ENCODE measurements at places on chromosomes 13 and 19.
A peak's percentile ranks its signal among the peaks of the same experiment; 100 is the strongest.

- DNase-seq, result no peak
These were observed 6.9 kb upstream of the FBXL3 start for GRCh38 chr13:77033717-77034302.

GRCh38 chr13:34037636-34038540 lies 219.9 kb downstream of the RFC3 start:
- no peak for DNase-seq

GRCh38 chr19:33887891-33888290 lies 91.2 kb downstream of the KCTD15 start:
- DNase-seq, result no peak

- no peak for DNase-seq
These were observed 1759.9 kb upstream of the PCDH20 start for GRCh38 chr13:63175536-63175935.

DNA sequence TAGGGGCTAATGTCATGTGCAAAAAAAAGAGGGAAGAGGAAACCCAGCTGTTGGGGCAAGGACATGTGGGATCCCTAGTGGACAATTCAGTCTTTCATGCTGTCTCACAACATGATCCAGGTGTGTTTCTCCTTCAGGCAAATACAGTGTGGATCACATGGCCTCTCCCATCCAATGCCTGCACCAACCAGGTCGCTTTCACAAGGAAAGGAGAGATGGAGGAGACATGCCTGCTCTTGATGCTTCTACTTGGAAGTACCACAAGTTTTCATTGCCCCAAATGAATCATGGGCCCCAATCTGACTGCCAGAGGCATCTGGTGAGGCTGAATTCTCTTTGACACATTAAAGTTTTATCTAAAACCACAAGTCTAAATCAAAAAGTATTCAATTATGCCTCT lies 82.1 kb downstream of the DLEU7 start:
- DNase-seq, result no peak

DNA sequence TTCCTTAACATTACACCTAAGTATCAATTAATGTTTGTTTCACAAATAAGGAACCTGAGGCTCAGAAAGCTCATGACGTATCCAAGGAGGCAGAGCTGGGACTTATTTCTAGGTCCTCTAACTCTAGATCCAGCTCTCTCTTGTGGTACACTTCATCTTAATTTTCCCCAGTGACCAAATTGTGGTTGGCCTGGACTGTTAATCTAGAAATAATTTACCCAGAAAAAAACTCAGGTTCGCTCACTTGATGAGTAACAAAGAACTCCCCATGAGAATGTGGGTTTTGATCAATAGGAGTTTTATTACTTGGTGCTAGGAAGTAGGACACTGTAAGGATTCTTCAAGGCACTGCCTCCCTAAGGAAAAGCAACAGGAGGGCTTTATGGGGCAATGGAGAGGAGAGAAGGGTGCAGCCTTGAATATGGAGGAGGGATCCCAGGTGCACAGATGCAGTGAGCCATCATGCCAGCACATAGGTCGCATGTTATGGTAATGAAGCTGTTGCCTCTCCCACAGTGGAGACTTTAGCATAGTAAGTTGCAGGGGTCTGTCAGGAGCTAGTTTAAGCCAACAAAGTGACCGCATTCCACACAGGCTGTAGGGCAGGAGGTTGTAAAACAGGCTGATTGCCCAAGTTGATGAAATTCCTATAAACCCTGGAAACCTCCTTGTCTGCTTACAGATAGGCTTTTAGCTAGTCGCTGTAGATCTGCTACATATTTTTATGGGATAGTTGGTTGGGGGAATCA lies 14.7 kb downstream of the RAP2A start:
- DNase-seq, result no peak

DNA sequence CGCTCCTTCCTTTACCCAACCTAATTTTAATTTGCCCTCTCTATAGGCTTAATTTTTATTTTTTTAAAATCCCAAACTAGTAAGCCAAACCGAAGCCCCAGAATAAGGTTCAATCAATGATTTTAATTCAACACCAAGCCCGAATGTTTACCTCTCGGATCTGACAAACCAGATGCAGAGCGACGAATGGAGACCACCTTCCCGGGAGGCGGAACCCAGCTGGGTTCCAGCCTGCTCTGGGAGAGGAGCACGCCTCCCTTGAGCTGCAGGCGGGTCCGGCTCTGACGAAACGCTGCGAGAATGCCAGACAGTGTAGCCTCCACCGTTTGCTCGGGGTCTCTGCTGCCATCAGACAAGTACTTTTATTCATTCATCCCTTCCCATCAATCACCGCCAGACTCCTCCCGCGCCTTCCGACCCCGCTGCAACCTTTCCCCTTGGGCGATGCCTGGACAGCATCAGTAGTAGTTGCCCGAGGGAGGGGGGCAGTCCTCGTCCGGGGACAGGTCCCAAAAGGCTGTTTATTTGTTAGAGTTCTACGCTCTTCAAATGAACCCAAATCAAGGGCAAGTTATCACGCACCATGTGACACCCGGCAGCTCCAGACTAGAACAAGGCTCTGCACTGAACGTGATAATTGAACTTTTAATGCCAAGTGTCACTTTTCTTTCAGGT lies 752 bp upstream of the EDNRB start:
- DNase-seq, result no peak

DNA sequence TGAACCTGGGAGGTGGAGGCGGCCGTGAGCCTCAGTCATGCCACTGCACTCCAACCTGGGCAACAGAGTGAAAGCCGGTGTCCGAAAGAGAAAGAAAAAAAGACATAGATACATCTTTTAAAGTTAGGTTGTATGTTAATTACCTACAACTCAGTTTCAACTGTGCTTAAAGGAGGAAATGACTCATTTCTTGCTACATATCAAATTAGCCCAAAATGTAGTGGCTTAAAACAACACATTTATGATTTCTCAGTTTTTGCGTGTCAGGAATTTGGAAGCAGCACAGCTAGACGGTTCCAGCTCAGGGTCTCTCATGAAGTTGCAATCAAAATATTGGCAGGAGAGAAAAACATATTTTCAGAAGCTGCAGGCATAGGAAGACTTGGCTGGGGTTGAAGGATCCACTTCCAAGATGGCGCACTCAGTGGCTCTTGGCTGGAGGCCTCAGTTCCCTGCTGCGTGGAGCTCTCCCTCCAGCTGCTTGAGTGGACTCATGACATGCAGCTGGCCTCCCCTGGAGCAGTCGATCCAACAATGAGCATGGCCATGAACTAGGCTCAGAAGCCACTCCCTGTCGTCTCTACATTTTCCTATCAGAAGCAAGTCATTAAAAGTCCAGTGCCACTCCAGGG lies 7.1 kb downstream of the LDLR start:
- DNase-seq, result no peak

- no peak for DNase-seq
These were observed 1587.0 kb upstream of the PRR20A start for GRCh38 chr13:55553701-55554100.

DNA sequence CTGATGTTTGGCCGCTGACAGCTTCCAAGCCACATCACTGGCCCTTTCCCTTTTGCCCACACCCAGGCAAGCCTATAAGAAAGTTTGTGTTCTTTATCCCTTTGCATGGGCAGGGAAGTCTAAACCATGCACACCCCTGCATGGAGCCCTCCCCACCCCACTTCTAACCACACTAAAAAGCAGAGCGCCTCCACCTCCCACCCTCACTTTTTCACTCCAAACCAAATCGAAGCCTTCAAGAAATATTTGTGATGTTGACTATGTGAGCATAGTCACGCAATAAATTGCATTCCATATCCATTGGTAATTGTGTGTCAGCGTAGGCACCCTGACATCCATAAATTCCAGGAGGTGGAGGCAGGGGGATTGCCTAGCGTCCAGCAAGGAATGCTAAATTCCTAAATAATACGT lies 104.4 kb upstream of the LSM14A start:
- no peak for DNase-seq

DNA sequence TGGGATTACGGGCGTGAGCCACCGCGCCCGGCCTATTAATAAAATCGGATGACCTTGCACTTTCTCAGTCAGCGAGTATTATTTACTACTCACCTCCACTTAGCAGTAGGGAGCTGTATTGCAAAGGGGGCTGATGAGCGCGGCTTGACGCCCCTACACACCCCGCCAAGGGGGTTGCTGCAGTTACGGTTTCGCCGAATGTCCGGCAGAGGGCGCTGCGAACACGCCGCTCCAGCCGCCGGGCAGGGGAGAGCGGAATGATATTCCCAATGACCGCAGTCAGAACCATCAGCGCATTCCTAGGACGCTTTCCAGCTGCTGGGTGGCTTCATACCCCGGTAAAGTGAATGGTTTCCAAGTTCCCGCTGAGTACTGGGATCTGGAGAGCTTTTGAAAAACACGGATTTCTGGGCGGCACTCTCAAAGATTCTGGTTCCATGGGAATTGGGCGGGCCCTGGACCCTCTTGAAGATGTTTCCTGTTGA lies 30.0 kb upstream of the TPT1 start:
- DNase-seq, result peak; percentile 13

- no peak for DNase-seq
These were observed 332.6 kb upstream of the DACH1 start for GRCh38 chr13:72199640-72200039.

- no peak for DNase-seq
These were observed 168.8 kb downstream of the OLFM4 start for GRCh38 chr13:53197424-53197823.

DNA sequence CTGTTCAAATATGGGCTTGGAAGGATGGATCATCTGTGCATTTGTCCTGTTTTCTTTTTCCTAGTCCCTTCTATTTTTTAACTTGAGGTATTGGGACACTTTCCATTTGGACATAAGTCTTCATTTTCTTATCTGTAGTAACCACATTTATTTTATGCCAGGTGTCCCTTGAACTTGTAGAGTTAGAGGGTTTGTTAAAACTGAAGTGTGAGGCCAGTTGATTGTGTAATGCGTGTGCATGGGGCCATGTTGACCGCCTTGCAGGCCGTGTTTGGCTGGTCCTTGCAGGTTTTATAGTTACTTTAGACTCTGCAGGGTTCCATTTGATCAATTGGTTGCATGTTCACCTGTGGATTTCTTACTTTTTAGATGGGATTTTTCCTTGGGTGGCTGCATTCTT lies 21.0 kb downstream of the SAE1 start:
- no peak for DNase-seq

DNA sequence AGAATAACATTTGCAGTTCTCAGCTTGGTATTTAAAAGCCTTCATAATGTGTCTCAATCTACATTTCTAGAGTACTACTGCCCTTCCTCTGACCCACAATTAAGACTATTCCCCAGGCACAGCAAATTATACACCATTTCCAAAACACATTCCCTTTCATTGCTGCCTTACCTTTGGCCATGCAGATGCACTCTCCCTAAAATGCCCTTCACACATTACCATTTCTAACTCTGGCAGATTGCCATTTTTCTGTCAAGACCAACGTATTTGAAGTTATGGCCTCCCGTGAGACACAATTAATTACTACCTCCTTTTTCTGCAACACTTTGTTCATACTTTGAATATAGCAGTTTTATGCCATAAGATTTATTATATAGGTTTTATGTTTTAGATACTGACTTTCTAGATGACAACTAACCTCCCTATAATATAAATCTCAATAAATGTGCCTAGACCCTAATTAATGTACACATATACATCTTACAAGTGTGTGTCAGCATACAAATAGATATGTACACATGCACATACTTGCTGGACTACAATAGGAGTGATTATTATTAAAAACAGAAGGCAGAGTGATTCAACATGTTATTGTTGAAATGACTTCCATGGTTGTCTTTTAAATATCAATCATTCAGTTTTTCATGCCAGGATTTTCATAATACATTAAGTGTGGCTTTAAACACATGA lies 2902.5 kb downstream of the PCDH9 start:
- no peak for DNase-seq

GRCh38 chr13:73708393-73708985 lies 425.7 kb downstream of the KLF12 start:
- peak; percentile 31 for DNase-seq

DNA sequence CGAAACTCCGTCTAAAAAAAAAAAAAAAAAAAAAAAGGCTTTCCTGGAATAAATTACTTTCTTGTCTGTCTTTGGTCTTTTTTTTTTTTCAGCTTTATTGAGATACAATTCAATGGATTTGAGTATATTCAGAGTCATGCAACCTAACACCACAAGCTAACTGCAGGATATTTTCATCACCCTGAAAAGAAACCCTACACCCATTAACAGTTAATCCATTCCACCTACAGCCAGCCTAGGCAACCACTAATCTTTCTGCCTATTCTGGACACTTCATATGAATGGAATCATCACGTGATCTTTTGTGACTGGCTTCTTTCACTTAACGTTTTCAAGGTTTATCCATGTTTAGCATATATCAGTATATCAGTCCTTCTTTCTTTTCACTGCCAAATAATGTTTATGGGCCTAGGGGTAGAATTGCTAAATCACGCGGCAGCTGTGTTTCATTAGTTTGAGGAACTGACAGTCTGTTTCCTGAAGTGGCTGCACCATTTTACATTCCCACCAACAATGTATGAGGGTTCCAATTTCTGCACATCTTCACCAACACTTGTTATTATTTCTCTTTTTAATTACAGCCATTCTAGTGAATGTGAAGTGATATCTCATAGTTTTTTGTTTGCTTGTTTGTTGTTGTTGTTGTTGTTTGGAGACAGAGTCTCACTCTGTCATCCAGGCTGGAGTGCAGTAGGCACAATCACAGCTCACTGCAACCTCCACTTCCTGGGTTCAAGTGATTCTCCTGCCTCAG lies 19.9 kb downstream of the LRFN3 start:
- no peak for DNase-seq

- DNase-seq, result no peak
These were observed 1.6 kb upstream of the ADPRHL1 start for GRCh38 chr13:113454936-113455335.

DNA sequence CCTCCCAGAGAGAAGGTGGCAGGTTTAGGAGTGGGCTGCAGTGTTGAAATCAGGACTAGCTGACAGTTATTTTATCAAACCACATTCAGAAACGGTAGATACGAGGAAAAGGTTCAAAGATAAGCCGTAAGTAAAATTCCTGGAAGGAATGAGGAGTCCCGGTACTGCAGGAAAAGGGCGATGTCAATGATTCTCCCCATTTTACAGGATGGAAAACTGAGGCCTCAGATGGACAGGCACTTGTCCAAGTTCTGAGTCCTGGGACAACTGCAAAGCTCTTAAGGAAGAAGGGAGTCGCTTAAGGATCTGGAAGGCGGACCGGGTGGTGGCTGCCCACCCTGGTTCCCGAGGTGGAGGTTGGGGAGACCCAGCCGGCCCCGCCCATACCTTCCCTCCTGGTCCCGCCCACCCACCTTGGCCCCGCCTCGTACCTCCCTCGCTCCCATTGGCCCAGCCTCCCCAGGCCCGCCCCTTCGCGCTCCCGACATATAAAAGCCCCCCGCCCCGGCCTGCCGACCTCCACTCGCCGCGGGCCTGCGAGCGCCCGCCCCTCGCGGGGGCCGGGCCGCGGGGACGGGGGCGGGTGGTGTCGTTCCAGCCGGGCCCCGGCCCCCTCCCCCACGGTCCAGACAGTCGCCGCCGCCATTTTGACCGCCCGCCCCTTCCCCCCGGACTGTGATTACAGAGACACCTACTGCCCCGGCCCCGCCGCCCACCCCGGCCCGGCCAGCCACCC lies 603 bp downstream of the RFX1 start:
- peak; percentile 90 for DNase-seq

GRCh38 chr19:30799865-30800755 lies 427.9 kb downstream of the ZNF536 start:
- no peak for DNase-seq

- no peak for DNase-seq
These were observed 10.4 kb downstream of the MAP2K2 start for GRCh38 chr19:4113398-4114088.
